ENCODE measurements at places on chromosomes 12 and 14. TPM values are rescaled to one million over a fixed set of nuclear protein-coding genes. Genes with fewer than 3 reads are reported as not detected.
A peak's percentile ranks its signal among the peaks of the same experiment; 100 is the strongest.

The SRRM4 gene
- not detected for total RNA-seq

The NRIP2 gene
- total RNA-seq, result not detected

The NYNRIN gene
- 5.9 TPM for total RNA-seq

The ADCY4 gene
- total RNA-seq, result 0.57 TPM

The RNASE3 gene
- not detected for total RNA-seq

The SLC35F4 gene
- total RNA-seq, result not detected

The CISTR gene
- total RNA-seq, result not detected

The POTEM gene
- not detected for total RNA-seq

The TRIP11 gene
- 43.4 TPM for total RNA-seq

The FLVCR2 gene
- 13.4 TPM for total RNA-seq

The HPD gene
- 0.20 TPM for total RNA-seq

The SOAT2 gene
- 9.7 TPM for total RNA-seq

The ANKS1B gene
- 1.1 TPM for total RNA-seq

GRCh38 chr14:36256126-36256801 is 64.2 kb downstream of the MBIP start:
- H3K36me3 ChIP-seq, result no peaks in the 10 kb centered on the region
- no peaks in the 10 kb centered on the region for H3K27me3 ChIP-seq
- no peak overlapping the region for H3K4me3 ChIP-seq

DNA sequence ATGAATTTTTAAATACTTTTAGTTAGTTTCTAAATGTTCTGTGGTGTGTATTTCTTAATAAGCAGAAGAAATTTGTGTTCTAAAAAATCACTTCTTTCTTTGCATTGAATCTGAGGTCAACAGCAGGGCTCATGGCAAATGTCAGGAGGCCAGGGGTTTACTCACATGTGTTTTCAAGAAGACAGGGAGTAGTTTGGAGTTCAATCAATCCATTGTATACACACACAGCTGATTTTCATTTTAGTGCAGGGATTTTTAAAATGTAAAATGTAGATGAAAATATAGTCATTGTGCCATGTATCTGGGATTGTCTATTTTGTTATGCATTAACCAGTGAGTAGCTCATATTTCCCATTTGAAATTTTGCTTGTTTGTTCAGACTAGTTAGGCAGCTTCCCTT is 62.1 kb downstream of the EML1 start:
- H3K36me3 ChIP-seq, result no peaks in the 10 kb centered on the region
- no peak overlapping the region for H3K4me3 ChIP-seq
- H3K27me3 ChIP-seq, result no peaks in the 10 kb centered on the region

- H3K27ac ChIP-seq, result no peak overlapping the region
- no peaks in the 10 kb centered on the region for H3K4me1 ChIP-seq
- no peaks in the 10 kb centered on the region for H3K27me3 ChIP-seq
- no peak overlapping the region for H3K4me3 ChIP-seq
- no peaks in the 10 kb centered on the region for H3K36me3 ChIP-seq
Measured at GRCh38 chr12:1936406-1937320, 18.2 kb upstream of the CACNA2D4 start.

GRCh38 chr14:76426161-76426696 is 50.3 kb downstream of the ESRRB start:
- H3K4me3 ChIP-seq, result no peak overlapping the region
- no peaks in the 10 kb centered on the region for H3K36me3 ChIP-seq
- no peak overlapping the region for H3K27ac ChIP-seq
- no peak for DNase-seq

DNA sequence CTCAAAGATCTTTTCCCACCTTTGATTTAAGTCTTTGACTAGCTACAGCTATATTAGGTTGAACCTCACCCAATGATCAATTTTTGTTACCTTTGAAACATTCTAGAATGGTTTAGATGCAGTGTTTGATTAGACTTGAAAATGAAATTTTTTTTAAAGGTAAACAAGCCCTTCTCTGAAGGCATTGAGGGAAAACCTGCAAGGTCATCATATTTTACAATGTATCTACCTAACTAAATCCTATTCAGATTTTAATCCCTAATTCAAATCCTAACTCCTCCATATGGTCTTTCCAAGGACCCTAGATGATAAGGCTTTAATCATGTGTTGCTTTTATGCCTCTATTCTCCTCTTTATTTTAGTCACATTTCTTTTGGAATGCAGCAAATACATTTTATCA is 95.4 kb downstream of the ALG10B start:
- DNase-seq, result no peak
- H3K27ac ChIP-seq, result no peak overlapping the region
- no peaks in the 10 kb centered on the region for H3K27me3 ChIP-seq
- H3K4me3 ChIP-seq, result no peak overlapping the region
- H3K4me1 ChIP-seq, result no peaks in the 10 kb centered on the region

GRCh38 chr12:4700621-4701026 is 19.6 kb upstream of the GALNT8 start:
- no peaks in the 10 kb centered on the region for H3K36me3 ChIP-seq
- DNase-seq, result no peak
- H3K4me1 ChIP-seq, result no peaks in the 10 kb centered on the region
- no peak overlapping the region for H3K4me3 ChIP-seq

GRCh38 chr12:132657004-132657727 is 30.0 kb downstream of the POLE start:
- no peaks in the 10 kb centered on the region for H3K4me1 ChIP-seq
- no peaks in the 10 kb centered on the region for H3K27me3 ChIP-seq
- no peak overlapping the region for H3K27ac ChIP-seq
- no peak overlapping the region for H3K4me3 ChIP-seq

- H3K4me3 ChIP-seq, result no peak overlapping the region
- no peak overlapping the region for H3K27ac ChIP-seq
- DNase-seq, result no peak
- H3K36me3 ChIP-seq, result no peaks in the 10 kb centered on the region
Measured at GRCh38 chr12:102452605-102453004, 27.8 kb downstream of the IGF1 start.

DNA sequence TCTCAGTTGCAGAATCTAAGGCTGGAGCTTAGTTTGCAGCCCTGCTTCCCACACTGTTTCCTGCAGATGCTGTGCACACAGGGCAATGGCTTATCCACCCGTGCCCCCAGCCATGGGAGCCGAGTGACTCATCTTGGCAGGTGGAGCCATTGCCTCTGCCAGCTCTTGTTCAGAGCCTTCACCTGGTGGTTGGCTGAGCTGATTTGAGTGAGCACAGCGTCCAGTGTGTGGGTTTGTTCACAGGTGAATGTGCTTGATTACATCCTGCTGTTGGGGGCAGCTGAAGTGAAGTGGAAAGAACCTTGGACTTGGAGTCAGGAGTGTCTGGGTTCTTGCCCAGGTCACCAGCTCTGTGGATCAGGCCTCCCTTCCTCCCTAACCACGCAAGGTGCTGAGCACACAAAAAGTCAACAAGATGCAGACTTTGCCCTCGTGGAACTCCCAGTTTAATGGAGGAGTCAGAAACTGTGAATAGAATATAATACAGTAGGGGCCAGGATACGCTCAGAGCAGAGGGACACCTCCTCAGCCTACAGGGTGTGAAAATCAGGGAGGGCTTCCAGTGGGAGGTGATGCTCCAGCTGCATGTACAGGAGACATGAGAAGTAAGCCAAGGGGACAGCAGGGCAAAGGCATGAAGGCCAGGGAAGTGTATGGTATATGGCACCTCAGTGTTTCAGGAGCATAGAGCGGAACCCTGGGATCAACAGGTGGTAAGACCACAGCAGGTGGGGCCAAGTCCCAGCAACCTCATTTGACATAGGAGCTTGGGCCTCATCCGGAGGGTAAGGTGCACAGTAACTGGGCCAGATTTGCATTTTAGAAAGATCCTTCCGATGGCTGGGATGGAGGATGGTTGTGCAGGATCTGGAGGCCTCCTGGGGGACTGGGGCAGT is 22.8 kb downstream of the JDP2 start:
- H3K4me1 ChIP-seq, result peaks cover 72% of the 10 kb centered on the region
- DNase-seq, result no peak
- peak overlapping the region; percentile 88 for H3K27ac ChIP-seq
- no peaks in the 10 kb centered on the region for H3K36me3 ChIP-seq
- no peak overlapping the region for H3K4me3 ChIP-seq

GRCh38 chr14:86884498-86884897 is 1108.5 kb downstream of the GALC start:
- H3K36me3 ChIP-seq, result no peaks in the 10 kb centered on the region
- H3K4me1 ChIP-seq, result no peaks in the 10 kb centered on the region
- H3K27me3 ChIP-seq, result no peaks in the 10 kb centered on the region
- no peak overlapping the region for H3K4me3 ChIP-seq
- no peak for DNase-seq
- H3K27ac ChIP-seq, result no peak overlapping the region

GRCh38 chr12:133256321-133256720 is 20.6 kb upstream of the ANHX start:
- H3K4me3 ChIP-seq, result no peak overlapping the region
- no peak for DNase-seq
- H3K27me3 ChIP-seq, result no peaks in the 10 kb centered on the region
- H3K4me1 ChIP-seq, result no peaks in the 10 kb centered on the region

GRCh38 chr14:23443411-23443812 is 8.0 kb upstream of the MYH7 start:
- H3K4me3 ChIP-seq, result no peak overlapping the region
- DNase-seq, result no peak
- no peak overlapping the region for H3K27ac ChIP-seq
- no peaks in the 10 kb centered on the region for H3K4me1 ChIP-seq

DNA sequence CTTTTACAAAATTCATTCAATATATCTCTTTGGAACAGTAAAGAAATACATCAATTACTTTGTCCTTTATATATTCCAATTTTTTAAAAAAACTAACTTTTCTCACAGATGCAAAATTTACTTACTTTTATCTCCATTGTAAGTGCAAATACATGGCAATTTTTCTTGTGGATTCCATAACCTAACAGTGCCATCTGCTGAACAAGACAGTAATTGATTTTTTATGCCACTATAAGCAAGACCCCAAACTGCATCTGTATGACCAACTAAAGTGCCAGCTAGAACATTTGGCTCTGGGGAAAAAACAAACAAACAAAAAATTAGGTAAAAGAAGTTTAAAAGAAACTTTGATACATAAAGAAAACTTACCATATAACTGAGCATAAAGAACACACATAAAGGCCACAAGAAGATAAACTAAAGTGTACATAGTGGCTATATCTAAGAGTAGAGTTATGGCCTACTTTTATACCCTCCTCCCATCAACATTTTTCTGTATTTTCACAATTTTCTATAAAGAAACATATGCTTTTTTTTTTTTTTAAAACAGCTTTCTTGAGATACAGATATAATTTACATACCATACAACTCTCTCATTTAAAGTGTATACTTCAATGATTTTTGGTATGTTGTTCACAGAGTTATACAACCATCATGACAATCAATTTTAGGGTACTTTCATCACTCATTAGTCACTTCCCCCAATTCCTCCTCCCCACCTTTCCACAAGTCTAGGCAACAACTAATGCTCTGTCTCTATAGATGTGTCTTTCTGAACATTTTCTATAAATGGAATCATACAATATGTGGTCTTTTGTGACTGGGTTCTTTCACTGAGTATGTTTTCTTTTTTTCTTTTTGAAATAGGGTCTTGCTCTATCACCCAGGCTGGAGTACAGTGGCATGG is 32.6 kb downstream of the COCH start:
- H3K4me1 ChIP-seq, result no peaks in the 10 kb centered on the region
- no peaks in the 10 kb centered on the region for H3K36me3 ChIP-seq
- DNase-seq, result no peak
- H3K27ac ChIP-seq, result no peak overlapping the region
- H3K4me3 ChIP-seq, result no peak overlapping the region
- no peaks in the 10 kb centered on the region for H3K27me3 ChIP-seq

GRCh38 chr12:93094988-93095737 is 166.1 kb upstream of the EEA1 start:
- peak overlapping the region; percentile 65 for H3K27ac ChIP-seq
- H3K4me1 ChIP-seq, result peaks cover 63% of the 10 kb centered on the region
- no peaks in the 10 kb centered on the region for H3K27me3 ChIP-seq
- H3K4me3 ChIP-seq, result no peak overlapping the region
- no peak for DNase-seq

- no peak for DNase-seq
- H3K4me1 ChIP-seq, result 0 out of 2 replicates have a peak, but pooled peaks cover 10% of the 10 kb centered on the region
- H3K27ac ChIP-seq, result no peak overlapping the region
Measured at GRCh38 chr12:49298160-49298559, 3.2 kb downstream of the PRPH start.

- no peaks in the 10 kb centered on the region for H3K4me1 ChIP-seq
- H3K27ac ChIP-seq, result no peak overlapping the region
- no peak overlapping the region for H3K4me3 ChIP-seq
- H3K27me3 ChIP-seq, result no peaks in the 10 kb centered on the region
Measured at GRCh38 chr12:28232211-28232928, 42.1 kb downstream of the CCDC91 start.

- H3K4me3 ChIP-seq, result no peak overlapping the region
- no peaks in the 10 kb centered on the region for H3K36me3 ChIP-seq
- no peak overlapping the region for H3K27ac ChIP-seq
- DNase-seq, result no peak
- no peaks in the 10 kb centered on the region for H3K27me3 ChIP-seq
Measured at GRCh38 chr12:122861587-122861970, 26.3 kb downstream of the HIP1R start.

DNA sequence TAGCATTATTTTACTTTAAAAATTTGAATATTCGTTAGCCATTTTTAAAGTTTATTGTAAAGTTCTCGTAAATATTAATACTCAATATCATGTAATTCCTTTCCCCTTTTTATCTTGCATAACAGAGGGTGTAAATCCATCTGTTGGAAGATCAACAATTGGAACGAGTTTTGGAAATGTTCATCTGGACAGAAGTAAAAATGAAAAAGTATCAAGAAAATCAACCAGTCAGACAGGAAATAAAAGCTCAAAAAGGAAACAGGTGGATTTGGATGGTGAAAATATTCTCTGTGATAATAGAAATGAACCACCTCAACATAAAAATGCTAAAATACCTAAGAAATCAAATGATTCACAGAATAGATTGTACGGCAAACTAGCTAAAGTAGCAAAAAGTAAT is 1.8 kb downstream of the PMCH start:
- no peaks in the 10 kb centered on the region for H3K4me1 ChIP-seq
- no peak overlapping the region for H3K4me3 ChIP-seq
- no peak overlapping the region for H3K27ac ChIP-seq
- H3K27me3 ChIP-seq, result no peaks in the 10 kb centered on the region
- DNase-seq, result no peak

DNA sequence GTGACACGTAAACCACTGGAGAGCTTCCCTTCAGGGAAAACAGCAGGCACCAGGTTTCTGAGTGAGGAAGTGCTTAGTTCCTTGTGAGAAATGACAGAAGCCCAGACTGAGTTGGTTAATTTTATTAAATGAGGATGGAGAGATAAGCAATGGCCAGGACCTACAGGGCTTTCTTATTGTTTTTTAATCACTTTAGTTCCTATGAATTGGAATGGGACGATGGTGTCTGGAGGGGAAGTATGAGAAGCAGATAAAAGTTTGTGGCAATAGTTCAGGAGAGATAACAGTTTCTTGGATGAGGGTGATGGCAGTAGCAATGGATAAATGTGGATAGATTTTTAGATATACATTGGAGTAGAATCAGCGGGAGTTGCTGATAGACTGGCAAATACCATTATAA is 86.5 kb upstream of the PTPRR start:
- H3K27ac ChIP-seq, result no peak overlapping the region
- no peak for DNase-seq
- no peaks in the 10 kb centered on the region for H3K4me1 ChIP-seq

- no peak overlapping the region for H3K4me3 ChIP-seq
- DNase-seq, result no peak
- H3K27me3 ChIP-seq, result no peaks in the 10 kb centered on the region
- no peak overlapping the region for H3K27ac ChIP-seq
- H3K36me3 ChIP-seq, result no peaks in the 10 kb centered on the region
Measured at GRCh38 chr12:47370421-47370820, 290.7 kb upstream of the AMIGO2 start.

- H3K36me3 ChIP-seq, result no peaks in the 10 kb centered on the region
- no peak overlapping the region for H3K4me3 ChIP-seq
- no peaks in the 10 kb centered on the region for H3K4me1 ChIP-seq
- no peaks in the 10 kb centered on the region for H3K27me3 ChIP-seq
Measured at GRCh38 chr14:59585891-59586554, 9.4 kb upstream of the CCDC175 start.

All from Caco-2 (cell line).